ENCODE measurements at places on chromosomes 3 and 15.

DNA sequence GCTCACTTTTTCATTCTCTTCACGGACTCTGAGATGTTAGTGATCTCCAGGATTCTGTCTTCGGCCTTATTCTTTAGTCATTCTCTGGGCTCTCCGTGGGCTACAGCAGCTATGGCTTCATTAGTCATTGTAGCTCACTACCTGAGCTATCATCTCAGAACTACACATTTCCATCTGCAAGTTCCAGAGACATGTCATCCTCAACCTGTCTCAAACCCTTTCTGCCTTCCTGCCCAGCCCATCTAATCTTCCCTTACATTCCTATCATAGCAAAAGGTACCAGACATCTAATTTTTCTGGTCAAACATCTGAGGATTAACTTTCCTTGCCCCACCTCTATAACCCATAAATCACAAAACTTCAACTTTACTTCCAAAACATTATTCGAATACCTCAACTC, 13.2 kb downstream of the TSPAN3 start:
- DNase-seq, result no peak

DNA sequence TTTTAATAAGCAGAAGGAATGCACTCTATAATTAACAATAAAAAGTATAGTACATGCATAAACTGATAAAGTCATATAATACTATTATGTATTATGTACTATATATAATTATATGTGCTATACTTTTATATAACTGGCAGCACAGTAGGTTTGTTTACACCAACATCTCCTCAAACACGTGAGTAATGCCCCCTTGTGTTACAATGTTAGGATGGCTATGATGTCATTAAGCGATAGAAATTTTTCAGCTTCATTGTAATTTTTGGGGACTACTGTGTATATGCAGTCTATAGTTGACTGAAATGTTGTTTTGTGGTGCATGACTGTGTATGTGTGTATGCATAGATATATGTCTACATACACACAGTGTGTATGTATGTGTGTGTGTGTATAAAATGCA, 100.6 kb downstream of the SLMAP start:
- no peak for DNase-seq

DNA sequence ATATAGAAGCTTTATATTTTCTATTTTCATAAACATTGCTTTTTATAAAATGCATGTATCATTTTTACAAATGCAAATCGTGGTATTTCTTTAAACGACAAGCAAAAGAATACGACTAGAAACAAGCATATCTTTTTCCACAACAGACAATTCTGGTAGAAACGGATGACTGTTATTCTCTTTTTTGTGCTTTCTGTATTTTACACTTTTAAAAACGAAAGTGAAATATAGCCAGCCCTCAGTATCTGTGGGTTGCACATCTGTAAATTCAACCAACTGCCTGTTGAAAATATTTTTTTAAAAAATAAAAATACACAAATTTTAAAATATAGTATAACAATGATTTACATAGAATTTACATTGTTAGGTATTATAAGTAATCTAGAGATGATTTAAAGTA, 61.3 kb downstream of the PRTG start:
- no peak for DNase-seq

- no peak for DNase-seq
These were observed 263.2 kb downstream of the XXYLT1 start for GRCh38 chr3:195007766-195008165.

DNA sequence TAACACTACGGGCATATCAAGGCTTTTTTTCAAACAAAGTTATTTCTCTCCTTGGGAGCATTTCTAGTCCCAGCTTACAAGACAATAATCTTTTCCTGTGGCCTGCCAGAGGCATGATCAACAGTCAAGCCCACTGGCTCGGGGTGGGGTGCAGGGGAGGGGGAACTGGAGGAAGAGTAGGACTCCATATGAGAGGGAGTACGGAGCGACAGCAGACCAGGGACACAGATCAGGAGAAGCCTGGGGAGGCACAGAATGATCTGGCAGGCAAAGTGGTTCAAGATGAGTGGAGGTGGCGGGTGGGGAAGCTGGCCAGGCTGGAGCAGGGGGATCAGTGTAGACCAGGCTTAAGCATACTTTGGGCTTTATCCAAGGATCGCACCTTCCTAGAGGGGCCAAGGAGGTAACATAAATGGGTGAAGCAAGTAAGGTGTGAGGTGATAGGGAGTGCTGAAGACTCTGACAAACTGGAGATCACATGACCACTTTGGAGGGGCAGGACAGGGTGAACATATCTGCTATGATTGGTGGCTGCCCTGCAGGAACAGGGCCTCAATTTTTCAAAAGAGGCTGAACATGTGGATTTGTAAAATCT, 37.4 kb downstream of the KLF15 start:
- no peak for DNase-seq

DNA sequence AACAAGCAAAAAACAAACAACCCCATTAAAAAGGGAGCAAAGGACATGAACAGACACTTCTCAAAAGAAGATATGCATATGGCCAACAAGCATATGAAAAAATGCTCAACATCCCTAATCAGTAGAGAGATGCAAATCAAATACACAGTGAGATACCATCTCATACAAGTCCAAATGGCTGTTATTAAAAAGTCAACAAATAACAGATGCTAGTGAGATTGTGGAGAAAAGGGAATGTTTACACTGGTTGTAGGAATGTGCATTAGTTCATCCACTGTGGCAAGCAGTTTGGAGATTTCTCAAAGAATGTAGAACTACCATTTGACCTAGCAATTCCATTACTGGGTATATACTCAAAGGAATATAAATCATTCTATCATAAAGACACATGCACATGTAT, 44.5 kb downstream of the RIOX2 start:
- DNase-seq, result no peak

- DNase-seq, result peak; percentile 13
These were observed 115.0 kb upstream of the VEPH1 start for GRCh38 chr3:157618075-157618760.

DNA sequence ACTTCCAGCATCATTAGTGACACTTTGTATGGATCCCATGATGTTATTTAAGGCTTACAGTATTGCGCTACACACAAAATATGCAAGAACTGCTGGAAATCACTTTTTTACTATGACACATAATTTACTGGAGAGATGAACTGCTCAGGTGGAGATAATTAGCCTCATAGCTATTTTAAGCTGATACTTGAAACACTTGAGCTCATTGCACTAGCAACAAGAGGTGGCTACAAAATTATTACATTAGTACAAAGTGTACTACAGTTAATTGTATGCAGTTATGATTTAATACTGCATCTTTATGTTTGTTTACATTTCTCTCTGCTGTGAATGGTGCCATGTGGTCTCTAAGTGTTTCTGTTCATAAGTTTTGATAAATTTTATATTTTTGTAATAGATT, 6.5 kb upstream of the LZTFL1 start:
- no peak for DNase-seq

DNA sequence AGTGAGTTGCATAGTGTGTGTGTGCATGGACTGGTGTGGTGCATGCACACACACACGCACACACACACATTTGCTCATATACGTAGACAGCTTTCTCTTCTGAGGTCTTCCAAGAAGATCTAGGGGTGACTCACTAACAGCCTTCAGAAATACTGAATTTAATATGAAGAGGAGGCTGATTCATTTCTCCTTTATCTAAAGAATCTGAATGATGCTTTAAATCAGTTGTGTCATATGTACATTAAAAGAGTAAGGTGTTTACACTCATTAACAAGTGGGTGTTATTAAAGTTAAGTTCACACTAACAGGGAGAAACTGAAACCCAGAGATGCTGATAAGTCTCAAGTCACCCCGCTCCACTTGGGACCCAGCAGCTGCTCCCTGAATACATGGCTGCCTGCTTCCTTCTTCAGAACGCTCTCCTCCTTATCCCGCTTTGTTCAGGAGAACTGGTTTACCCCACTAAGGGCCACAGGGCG, 22.0 kb downstream of the TMPRSS7 start:
- no peak for DNase-seq

DNA sequence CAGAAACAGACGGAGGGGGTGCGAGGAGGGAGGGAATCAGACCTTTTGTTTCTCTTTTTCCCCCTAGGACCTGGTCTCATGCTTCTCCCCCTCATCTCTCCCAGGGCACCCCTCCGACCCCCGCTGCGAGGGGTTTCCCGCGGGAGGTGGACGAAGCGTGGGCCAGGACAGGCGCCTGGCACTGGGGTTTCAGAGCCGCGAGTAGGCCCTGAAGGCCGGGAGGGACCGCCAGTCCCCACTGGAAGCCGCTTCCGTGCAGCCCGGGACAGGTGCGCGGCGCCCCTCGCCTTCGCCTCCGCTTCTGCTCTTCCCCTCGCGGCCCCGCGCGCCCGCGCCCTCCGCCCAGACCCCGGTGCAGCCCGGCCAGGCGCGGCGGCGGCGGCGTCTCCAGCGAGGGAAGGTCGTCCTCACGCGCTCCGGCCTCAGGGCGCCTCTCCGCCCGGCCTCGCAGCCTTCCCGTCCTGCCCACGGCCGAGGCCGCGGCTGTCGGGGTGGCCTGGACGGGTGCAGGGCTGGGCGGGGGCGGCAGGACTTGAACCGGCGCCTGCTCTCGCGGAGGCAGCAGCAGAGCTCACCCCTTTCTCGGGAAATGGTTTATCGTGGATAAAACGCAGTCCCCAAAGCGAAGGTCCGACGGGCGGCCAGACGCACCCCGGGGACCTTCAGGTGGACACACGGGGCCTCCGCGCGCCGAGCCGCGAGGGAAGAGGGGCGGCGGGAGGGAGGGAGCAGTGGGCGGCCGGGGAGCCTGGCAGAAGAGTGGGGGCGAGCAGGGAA, 31.5 kb upstream of the ADAMTS17 start:
- no peak for DNase-seq

GRCh38 chr3:31075876-31076275, 181.4 kb upstream of the GADL1 start:
- DNase-seq, result no peak

DNA sequence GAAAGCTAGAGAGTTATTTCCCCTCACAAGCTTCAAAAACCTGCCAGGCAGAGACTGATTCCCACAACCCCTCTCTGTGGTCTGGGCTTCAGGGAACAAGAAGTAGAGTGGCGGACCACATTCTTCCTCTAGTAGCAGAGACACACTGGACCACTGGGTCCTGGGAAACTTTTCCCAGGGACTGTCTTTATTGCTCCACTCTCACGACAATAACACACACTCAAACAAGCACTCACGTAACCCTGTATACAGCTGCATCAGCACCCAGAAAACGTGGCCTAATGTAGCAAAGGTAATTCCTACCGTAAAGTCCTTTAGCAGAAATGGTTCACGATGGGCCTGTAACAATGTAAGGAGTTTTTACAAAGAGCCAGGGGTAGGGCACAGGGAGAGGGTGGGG, 27.6 kb downstream of the CPOX start:
- no peak for DNase-seq

DNA sequence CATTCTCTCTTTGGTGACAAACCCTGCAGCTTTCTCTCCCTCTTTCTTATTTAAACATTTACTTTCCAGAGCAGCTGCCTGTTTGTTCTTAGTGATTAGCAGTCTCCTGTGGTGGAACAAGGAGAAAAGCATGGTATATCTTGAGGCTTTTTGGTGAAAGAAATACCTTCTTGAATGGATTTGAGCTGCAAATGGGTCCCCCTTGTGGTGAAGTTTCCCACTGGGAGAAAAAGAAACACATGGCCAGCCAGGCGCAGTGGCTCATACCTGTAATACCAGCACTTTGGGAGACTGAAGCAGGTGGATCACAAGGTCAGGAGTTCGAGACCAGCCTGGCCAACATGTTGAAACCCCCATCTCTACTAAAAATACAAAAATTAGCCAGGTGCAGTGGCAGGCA, 48.3 kb upstream of the ACP3 start:
- DNase-seq, result no peak

DNA sequence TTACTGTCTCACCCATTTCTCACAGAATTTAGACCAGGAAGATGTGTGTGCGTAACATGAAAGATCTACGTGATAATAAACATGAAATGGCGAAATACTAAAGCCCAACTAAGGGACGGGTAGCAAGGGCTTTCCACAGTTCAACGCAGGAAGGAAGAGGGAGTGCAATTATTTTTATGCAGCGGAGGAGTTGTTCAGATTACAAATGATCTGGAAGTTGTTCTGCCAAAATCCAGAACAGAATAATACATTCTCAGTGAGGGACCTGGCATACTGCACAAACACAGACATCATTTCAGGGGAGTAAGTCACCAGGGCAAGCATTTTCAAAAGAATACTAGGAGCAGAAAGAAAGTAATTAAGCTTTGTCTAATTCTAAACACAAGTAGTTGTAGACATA, 133.6 kb upstream of the RAP2B start:
- DNase-seq, result no peak

DNA sequence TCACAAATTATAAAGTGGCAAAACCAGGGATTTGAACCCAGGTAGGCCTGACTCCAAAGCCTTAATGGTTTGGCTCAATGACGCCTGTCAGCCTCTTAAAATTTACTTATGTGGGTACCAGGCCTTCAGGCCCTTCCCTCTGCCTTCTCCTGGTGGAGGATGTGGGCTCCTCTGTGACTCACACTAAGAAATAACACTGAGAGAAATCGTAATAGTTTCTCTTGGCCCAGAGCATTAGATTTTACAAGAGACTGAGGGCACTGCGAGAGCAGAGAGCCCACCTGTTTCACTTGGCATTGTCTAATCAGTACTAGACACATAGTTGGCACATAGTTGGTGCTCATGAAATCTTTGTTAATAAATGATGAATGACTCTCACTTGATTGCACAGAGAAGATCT, 505.2 kb downstream of the SHQ1 start:
- no peak for DNase-seq

GRCh38 chr3:143895805-143896204, 47.5 kb upstream of the SLC9A9 start:
- DNase-seq, result no peak

GRCh38 chr3:48088056-48088748, 72.0 kb upstream of the MAP4 start:
- no peak for DNase-seq

DNA sequence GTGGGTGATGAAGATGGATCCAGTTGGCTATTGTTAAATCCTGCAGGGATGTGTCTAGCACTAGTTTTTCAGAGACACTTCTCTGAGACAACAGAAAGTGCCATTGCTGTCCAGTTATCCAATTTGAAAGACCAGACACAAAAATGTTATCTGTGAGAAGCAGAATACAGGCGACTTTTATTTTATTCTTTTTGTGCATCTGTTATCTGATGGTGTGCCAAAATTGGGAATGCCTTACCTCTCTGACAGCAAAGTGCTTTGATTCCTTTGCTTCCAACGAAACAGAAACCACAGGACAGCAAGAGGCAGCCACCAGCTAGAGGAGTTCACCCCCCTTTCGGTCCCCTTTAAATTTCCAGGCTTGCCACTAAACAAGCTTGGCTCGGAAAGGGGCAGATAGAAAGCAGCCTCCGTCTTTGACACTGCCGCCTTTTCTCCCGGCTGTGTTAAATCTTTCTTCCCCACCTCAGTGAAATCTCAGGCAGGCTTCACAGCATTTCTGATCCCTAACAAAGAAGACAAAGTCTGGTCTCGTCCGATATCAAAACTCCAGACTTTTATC, 17.7 kb upstream of the PRR20G start:
- no peak for DNase-seq

- DNase-seq, result no peak
These were observed 614 bp upstream of the MINDY2 start for GRCh38 chr15:58770519-58770856.

DNA sequence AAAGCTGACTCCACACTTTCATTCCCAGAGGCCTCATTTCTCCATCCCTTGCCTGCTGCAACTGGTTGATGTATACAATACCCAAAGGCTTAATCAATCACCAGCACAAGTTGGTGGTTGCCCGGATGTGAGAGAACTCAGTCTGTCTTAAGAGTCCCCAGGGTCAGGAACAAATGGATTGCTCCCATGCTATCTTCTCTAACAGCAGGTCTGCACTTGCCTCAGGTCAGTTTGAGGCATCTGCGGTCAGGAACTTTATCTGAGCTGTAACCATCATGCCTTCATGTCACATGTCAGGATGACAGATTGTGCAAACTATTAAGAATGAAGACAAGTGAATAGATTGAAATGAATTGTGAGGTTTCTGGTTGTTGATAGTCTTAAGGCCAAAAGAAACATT, 56.1 kb downstream of the BFSP2 start:
- DNase-seq, result no peak

Data from memory B cell (primary cell).